ENCODE measurements at places on chromosomes 6 and 20.

GRCh38 chr20:8790442-8791074 is 278.3 kb upstream of the PLCB4 start:
- DNase-seq, result peak; percentile 61

GRCh38 chr20:50244352-50245149 is 53.9 kb downstream of the CEBPB start:
- peak; percentile 47 for DNase-seq

DNA sequence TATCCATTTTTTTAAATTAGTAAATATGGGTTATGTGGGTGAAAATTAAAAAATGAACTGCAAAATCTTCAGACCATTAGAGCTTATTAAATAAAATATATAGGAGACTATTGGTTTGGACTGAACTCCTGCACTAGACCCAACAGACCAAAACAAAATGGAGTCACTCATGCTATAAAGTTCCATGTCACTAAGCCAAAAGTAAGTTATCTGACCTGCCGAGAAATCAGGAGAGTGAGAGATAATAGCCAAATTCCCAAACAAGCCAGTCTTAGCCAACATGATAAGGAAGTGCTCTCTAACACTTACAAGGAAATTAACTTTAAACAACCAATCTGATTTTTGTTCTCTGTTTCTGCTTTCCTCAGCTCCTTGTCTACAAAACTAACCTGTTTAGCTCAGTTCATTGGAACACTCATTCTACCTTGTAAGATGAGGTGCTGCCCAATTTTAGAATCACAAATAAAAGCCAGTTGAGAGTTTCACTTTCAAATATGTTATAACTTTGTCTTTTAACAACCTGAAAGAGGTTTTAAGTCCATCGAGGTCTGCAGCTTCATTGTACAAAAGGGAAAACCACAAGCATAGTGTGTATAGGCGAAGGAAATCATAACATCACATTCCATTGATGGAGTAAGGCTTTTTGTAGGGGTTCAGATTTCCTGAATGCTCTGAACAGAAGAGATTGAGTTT is 220.5 kb downstream of the TENT5A start:
- no peak for DNase-seq

- peak; percentile 93 for DNase-seq
Observed at GRCh38 chr6:12572896-12573827, 143.4 kb upstream of the PHACTR1 start.

- DNase-seq, result no peak
Observed at GRCh38 chr20:53320701-53321100, 272.9 kb downstream of the ZNF217 start.

GRCh38 chr6:49004801-49005200 is 458.3 kb downstream of the MMUT start:
- peak; percentile 61 for DNase-seq

DNA sequence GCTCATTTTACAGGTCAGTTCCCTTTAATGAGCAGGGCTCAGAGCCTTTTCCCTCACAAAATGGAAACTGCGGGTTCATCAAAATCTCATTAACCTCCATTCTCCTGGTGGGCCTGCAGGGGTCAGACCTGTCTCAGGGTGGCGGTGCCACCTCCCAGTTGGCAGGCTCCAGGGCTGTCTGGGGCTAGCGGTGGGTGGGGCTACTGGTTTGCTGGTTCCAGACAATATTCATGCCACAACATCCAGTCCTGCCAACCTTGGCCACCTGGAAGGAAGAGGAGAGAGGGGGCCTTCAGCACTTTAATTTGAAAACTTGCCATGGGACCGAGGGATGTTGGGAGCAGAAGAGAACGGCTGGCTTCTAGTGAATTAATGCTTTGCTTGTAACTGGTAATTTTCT is 41.9 kb upstream of the CTNNBL1 start:
- DNase-seq, result peak; percentile 73

DNA sequence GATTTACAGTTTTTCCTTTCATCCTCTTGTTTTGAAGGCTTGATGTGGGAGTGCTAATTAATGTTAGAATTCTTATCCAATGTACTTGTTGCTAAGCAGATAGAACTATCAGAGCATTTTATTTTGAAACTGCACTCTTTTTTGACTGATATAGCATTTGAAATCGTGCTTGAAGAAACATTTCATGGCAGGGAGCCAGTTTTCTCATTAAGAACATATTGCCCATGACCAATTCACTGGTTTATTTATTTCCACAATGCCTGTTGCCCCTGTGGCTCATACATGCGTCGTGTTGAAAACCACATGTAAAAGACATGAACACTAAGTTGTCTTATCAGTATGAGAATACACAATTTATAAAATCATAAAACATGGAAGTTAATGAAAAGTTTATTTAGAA is 479.7 kb upstream of the FLRT3 start:
- no peak for DNase-seq

GRCh38 chr6:81793821-81794475 is 41.5 kb upstream of the TENT5A start:
- DNase-seq, result peak; percentile 20

DNA sequence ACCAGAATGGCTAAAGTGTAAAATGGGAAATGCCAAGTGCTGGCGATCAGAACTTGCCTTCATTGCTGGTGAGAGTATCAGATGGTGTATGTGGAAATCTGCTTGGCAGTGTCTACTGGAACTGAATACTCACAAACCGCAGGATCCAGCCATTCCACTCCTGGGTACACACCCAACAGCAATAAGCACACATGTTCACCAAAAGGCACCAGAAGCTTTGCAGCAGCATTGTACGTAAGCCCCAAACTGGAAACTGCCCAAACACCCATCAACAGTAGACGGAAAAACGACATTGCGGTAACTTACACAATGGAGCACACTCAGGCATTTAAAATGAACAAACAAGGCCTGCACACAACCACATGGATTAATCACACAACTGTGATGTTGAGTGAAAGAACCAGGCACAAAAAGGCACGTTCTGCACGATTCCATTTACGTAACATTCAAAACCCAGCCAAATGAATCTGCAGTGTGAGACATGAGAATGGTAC is 37.3 kb upstream of the BPIFA2 start:
- DNase-seq, result peak; percentile 76

DNA sequence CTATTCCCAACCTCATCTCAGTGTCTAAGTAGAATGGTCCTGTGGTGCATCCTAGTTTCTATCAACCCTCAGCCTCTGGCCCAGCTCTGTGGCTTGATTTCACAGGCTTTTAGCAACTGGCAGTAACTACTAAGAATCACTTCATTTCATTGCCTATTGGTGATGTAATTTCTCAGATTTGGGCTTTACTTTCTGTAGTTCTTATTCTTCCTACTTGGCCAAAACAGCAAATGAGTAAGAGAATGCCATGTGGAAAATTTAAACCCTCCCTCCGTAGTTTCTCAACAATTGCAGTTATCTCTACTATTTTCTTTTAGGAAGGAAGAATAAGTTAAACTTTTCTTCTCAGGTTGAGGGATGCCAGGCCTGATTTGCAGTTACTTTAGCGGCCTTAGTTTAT is 387.3 kb downstream of the CDKAL1 start:
- DNase-seq, result no peak

DNA sequence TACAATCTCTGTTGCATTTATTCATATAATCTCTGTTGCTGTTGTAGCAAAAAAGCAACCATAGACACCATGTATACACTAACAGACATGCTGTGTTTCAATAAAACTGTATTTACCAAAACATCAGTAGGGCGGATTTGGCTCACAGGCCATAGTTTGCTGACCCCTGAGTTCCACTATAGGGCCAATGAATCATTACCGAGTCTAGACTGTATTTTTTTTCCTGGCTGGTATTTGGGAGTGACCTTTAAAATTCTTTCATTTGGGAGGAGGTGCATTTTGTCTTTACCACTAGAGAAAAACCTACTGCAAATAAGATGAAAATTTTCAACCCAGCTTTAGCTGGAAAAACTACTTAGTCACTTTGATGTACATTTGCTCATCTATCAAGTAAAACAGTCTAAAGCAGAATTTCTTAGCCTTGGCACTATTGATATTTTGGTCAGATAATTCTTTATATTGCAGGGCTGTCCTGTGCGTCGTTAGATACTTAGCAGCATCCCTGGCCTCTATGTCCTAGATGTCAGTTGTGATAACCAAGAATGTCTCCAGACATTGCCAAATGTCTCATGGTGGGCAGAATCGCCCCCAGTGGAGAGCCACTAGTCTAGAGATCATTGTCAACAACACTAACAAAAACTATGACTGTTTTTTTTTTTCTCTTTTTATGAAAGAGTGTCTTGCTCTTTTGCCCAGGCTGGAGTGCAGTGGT is 39.5 kb downstream of the DCBLD1 start:
- no peak for DNase-seq

- peak; percentile 50 for DNase-seq
Observed at GRCh38 chr20:3710703-3711483, 1.5 kb downstream of the SIGLEC1 start.

- peak; percentile 56 for DNase-seq
Observed at GRCh38 chr6:56072856-56073255, 174.5 kb downstream of the COL21A1 start.

DNA sequence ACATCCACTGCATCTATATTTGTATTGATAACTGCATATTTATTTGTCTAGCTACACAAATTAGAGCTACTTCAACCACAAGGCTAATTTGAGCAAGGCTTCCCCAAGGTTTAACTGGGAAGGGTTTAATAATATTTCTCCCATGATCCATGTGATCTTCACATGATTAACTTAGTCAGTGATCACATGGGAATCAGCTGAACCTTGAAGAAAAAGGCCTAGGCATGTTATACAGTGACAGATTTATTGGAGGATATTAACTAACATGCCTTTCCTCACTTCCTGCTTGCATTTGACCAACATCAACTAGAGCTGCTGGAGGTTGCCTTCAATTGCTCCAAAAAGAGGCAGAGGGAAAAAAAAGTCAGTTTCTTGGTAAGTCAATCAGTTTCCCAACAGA is 417.0 kb downstream of the HAO1 start:
- DNase-seq, result no peak

DNA sequence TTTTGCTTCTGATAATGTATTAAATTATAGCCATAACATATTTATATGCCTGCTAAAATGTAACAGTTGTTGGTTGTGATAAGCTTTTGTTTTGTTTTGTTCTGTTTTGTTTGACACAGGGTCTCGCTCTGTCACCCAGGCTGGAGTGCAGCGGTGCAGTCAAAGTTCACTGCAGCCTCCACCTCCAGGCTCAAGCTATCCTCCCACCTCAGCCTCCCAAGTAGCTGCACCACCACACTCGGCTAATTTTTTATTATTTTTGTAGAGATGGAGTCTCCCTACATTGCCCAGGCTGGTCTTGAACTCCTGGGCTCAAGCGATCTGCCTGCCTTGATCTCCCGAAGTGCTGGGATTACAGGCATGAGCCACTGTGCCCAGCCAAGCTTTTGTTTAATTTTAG is 157.8 kb downstream of the ARID1B start:
- no peak for DNase-seq

DNA sequence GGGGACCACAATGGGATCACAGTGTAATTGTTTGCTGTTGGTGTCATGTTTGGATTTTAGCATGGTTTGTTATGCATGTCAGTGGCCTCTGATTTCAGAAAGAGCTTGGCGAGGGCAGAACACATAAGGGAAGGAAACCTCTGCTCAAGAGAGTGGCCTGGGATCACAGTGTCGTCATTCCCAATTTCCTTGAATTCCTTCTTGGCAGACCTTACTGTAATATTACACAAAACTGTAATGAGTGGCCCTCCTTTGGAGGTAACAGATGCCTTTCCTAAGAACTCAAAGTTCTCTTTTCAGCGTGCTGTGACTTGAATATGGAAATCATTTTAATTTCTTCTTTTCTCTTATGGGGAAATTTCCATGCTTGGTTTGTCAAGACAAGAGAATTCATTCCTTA is 46.9 kb downstream of the JAG1 start:
- no peak for DNase-seq

DNA sequence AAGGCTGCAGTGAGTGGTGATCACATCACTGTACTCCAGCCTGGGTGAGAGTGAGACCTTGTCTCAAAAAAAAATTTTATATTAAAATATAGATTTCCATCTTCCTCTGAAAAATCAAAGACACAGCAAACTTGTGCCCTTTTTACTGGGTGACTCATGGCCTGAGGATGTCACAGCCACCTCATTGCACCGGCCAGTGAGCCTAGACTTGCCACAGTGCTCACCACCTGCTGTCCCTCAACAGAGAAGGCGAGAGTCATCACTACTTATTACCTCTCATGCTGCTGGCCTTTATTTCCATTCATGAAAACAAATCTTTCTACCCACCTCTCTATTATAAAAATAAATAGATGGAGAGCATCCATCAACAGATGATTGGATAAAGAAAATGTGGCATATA is 295.8 kb downstream of the PREX1 start:
- no peak for DNase-seq

DNA sequence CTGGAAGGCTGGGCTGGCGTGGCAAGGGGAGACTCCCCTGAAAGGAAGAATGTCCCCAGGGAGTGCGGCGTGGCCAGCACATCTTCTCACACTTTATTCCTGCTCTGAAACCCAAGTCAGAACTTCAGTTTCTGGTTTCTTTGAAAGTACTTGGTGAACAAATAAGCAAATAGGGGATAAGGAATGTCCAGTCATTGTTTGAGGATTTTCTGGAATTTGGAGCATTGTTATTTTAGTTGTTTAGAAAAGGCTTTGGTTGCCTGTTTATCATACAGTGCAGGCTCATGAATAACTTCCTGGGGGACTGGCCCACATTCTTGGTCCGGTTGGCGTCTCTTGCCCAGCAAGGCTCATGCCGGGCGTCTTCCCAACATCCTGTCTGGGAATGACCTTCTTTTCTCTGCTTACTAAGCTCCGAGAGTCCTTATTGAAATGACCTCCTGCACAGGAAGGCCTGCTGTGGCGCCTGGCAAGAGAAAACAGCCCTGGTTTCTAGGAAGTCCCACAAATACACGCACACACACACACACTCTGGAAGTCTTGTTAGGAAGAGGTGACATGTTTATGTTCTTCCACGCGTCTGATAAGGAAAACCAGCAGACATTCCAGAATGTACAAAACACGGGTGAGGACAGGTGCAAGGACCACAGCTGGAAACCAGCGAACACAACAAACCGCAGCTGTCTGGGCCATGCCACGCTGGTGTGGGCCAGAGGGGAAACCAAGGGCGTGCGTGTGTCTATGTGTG is 71.9 kb downstream of the TMEM170B start:
- DNase-seq, result peak; percentile 75

DNA sequence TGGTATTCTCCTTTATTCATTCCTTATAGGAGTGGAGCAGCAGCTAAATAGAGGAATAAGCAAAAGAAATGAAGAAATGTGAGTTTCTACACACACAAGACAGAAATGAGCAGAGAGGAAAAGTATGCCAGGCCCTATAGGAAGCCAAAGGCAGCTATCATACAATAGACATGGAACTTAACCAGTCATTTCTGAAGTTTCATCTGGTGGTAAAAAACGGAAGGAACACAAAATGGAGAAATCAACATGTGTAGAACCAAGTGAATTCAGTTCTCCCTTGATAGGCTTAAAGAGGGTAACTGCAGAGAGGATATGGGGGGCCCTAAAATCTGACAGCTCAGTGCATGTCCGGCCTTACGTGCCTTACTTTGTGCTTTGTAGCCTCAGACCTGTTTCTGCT is 44.6 kb downstream of the TSBP1 start:
- DNase-seq, result no peak

GRCh38 chr20:4281258-4282055 is 266.1 kb upstream of the RNF24 start:
- no peak for DNase-seq

All from RPMI7951 (cell line).